ENCODE measurements at places on chromosomes 4 and X. TPM values are rescaled to one million over a fixed set of nuclear protein-coding genes. Genes with fewer than 3 reads are reported as not detected.

The ETNPPL gene
- 0.23 TPM for total RNA-seq

The ADAM29 gene
- total RNA-seq: not detected

The PCSK1N gene
- 9.3 TPM for total RNA-seq

The FGB gene
- not detected for total RNA-seq

GRCh38 chrX:71081330-71082123 is 13.4 kb upstream of the SNX12 start:
- H3K27me3 ChIP-seq: no peaks in the 10 kb centered on the region
- H3K4me3 ChIP-seq: no peak overlapping the region
- no peaks in the 10 kb centered on the region for H3K36me3 ChIP-seq

DNA sequence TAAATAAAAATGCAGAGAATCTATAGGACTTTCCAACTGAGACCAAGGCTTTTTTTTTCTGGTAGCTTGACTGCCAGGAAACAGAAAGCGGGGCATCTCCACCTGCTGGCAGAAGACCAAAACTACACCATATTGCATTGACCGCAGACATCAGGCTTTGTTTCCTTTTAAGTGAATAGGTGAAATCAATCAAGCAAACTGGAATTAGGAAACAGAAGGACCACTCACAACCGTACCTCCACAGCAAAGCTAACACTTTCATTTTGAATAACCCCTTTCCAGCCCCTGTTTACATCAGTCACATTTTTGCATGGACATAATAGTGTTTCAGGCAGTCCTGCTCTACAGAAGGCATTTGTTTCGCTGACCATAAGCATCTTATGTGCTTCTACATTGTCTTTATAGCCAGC is 218.2 kb downstream of the IDS start:
- no peak overlapping the region for H3K27ac ChIP-seq
- no peak overlapping the region for H3K4me3 ChIP-seq
- no peaks in the 10 kb centered on the region for H3K36me3 ChIP-seq
- peaks cover 5% of the 10 kb centered on the region for H3K4me1 ChIP-seq

- no peaks in the 10 kb centered on the region for H3K4me1 ChIP-seq
- no peak overlapping the region for H3K27ac ChIP-seq
- no peak for DNase-seq
- no peaks in the 10 kb centered on the region for H3K27me3 ChIP-seq
- H3K4me3 ChIP-seq: no peak overlapping the region
These were observed 599.9 kb upstream of the IGFBP7 start for GRCh38 chr4:57710053-57710452.

DNA sequence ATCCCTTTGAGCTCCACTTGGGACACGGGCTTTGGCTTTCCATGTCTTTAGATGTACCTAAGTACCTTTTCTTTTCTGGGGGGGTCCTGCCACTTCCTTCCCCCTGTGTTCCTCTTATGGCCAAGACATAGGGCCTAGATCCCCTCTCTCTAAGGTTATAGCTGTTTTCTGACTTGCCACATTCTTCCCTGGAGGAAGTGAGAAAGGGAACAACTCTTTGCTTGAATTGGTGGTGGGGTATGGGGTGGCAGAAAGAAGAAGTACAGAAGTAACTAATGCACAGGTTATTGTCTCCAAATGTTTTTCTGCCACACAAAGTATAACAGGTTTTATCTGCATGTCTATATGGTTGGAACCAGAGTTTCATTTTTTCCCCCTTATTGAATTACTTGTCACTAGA is 29.7 kb upstream of the DIPK2B start:
- no peaks in the 10 kb centered on the region for H3K36me3 ChIP-seq
- no peak for DNase-seq
- H3K4me3 ChIP-seq: no peak overlapping the region
- H3K4me1 ChIP-seq: no peaks in the 10 kb centered on the region
- H3K27ac ChIP-seq: no peak overlapping the region

DNA sequence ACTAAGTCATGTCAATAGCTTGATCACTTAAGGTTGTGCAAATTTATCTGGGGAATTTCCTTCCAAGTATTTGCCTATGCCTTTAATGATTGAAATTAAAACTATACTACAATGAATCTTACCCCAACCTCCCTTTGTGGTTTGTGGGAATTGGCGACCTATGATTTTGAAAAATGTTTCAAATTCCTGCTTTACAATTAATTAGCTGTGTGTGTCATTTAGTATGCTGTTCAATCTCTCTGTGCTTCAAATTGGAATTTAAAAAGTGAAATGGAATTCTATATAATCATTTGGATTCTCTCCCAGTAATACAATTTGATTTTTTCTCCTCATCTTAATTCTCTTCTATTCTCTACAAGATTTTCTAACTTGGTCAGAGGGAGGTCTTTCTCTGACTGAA is 2319.5 kb downstream of the ARAP2 start:
- no peak overlapping the region for H3K27ac ChIP-seq
- no peaks in the 10 kb centered on the region for H3K36me3 ChIP-seq
- H3K4me1 ChIP-seq: no peaks in the 10 kb centered on the region
- no peak overlapping the region for H3K4me3 ChIP-seq

- H3K4me3 ChIP-seq: no peak overlapping the region
- H3K27me3 ChIP-seq: no peaks in the 10 kb centered on the region
- no peaks in the 10 kb centered on the region for H3K4me1 ChIP-seq
These were observed 999.2 kb downstream of the ADGRL3 start for GRCh38 chr4:62199291-62199810.

DNA sequence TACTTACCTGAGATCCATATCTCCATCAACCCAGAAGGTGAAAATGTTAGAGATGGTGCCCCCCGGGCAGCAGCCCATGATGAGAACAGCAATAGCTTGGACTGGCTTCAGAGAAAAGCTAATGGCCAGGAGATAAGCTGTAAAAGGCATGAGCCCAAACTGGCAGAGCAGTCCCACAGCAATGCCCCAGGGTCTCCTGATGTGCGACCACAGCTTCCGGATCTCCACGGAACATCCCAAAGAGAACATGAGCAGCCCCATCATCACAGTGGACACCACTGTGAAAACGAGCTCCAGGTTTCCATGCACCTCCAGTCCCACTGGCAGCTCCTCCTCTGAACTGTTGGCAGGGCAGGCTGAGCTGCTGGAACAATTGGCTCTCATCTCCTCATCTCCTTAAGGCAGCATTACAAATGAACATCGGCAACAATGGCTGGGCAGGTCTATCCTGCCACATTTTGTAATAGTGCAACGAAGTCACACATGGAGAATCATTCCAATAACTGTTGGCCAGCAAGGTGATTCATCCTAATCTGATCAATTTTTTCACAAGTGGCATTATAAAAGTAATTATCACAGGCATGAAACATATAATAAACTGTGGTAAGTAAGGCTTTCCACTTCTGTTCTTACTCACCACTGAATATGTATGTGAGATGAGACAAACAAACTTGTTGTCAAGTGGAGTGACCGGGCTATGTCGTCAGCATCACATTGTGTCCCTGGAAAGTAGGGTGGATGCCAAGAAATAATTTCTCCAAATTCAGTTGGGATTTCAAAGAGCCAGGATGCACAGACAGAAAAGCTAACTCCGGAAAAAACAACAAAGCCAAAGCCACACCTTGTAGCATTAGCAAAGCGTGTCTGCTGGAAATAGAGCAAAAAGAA is at the start of gene SLC10A6:
TSS of gene SLC10A6 (minus strand) at position 653 of the 888 bp plus-strand sequence. CDS start at position 384, 269 bp downstream.
- H3K4me1 ChIP-seq: peaks cover 4% of the 10 kb centered on the region
- H3K27me3 ChIP-seq: no peaks in the 10 kb centered on the region
- H3K36me3 ChIP-seq: no peaks in the 10 kb centered on the region
- no peak for DNase-seq
- H3K4me3 ChIP-seq: no peak within 1 kb of the TSS

DNA sequence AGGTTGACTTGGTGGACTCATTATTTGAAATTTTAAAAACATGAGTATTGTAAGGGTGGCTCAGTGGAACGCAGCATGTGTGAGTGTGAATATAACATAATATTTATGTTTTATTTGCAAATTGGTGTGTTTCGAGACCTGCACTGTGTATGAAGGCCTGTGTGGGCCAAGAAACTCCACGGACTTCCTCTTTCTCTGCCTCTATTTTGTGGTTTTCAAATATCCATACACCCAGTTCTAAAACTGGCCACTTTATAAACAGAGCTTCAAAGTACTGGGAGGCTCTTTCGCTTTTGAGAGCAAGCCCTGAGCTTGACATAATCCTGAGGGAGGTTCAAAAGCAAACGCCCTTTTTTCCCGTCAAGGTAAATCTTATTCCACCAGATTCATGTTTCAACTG is 187.7 kb downstream of the GPAT3 start:
- DNase-seq: no peak
- H3K27me3 ChIP-seq: no peaks in the 10 kb centered on the region
- H3K4me1 ChIP-seq: peaks cover 5% of the 10 kb centered on the region
- H3K27ac ChIP-seq: no peak overlapping the region
- no peaks in the 10 kb centered on the region for H3K36me3 ChIP-seq

- no peak overlapping the region for H3K27ac ChIP-seq
- H3K4me3 ChIP-seq: no peak overlapping the region
- no peaks in the 10 kb centered on the region for H3K27me3 ChIP-seq
These were observed 59.2 kb downstream of the SHROOM3 start for GRCh38 chr4:76494243-76494642.

DNA sequence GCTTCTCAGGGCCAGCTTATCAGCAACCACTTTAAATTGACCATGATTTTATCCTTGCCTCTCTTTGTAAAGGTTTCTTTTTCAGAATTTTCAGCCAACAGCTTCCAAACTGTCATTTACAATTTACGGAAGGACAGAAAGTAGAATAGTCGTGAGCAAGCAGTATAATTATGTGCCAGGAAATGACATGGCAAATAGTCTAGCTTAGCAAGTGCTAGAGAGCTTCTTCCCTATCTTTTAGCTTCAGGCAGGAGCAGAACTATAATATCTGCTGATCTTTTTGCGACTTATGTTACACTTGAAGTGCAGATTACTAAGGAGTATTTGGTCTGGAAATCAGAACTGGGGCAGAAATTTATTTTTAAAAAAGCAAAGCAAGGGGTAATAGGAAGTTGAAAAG is 123.0 kb upstream of the AP1S2 start:
- peaks cover 22% of the 10 kb centered on the region for H3K4me1 ChIP-seq
- H3K27ac ChIP-seq: no peak overlapping the region
- no peaks in the 10 kb centered on the region for H3K27me3 ChIP-seq
- H3K36me3 ChIP-seq: no peaks in the 10 kb centered on the region
- H3K4me3 ChIP-seq: no peak overlapping the region

GRCh38 chr4:174524242-174524641 is 2.0 kb upstream of the HPGD start:
- H3K4me1 ChIP-seq: peaks cover 9% of the 10 kb centered on the region
- H3K4me3 ChIP-seq: peak overlapping the region; percentile 24
- no peak for DNase-seq
- peaks cover 70% of the 10 kb centered on the region for H3K27me3 ChIP-seq
- H3K27ac ChIP-seq: no peak overlapping the region
- no peaks in the 10 kb centered on the region for H3K36me3 ChIP-seq

All from neural crest cell (in vitro differentiated cells).